ENCODE measurements at places on chromosomes 16 and 17.
A peak's percentile ranks its signal among the peaks of the same experiment; 100 is the strongest.

DNA sequence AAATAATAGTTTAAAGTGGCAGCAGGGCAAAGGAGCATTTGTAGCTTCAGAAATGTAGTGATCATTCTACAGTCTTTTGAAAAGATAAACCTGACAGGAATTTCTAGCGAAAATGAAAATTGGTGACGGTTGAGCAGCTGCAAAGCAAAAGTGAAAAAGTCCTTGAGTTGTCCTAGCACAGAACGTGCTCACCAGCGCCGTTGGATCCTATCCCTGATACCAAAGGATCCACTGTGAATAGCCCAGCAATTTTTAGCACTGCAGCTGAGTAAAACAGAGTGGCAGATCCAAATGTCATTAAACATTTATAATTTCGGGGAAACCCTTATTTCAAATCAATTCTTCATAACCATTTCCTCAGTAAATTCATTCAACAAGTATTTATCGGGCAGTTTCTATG, 453.8 kb upstream of the HSBP1 start:
- DNase-seq: no peak

- peak; percentile 94 for DNase-seq
These were observed 13.2 kb downstream of the SREBF1 start for GRCh38 chr17:17823433-17824118.

GRCh38 chr17:51371732-51372151, 111.4 kb downstream of the UTP18 start:
- DNase-seq: peak; percentile 77

- DNase-seq: no peak
These were observed 10.7 kb upstream of the SMTNL2 start for GRCh38 chr17:4573669-4574068.

DNA sequence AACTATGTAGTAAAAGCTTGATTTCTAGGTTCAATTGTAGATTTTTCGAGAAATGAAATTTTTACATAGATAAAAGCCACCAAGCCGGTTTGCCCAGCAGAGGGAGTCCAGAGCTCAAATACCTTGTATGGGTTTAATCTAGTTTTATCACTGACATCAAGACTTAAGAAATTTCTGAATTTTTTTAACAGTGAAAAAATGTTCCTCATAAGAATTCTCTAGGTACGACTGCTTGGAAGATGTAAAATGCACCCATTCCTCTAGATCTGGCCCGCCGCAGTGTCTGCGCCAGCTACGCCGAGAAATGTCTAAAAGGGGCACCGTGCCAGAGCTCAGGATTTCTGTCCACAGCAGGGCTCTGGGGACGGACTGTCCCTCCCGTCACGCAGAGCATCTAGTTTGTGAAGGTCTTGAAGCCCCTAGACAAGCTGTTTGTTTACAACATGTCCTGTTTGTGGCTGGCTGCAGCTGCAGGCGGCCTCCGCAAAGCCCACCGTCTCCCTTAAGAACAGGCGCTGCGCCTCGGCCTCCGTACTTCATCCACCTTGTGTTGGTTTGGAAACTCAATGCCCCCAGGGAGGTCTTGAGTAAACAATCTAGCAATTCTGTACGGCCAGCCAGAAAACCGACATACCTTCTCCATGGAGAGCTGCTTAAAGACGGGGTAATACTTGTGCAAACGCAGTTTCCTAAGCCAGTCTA, 24.8 kb downstream of the MAP1LC3B start:
- peak; percentile 36 for DNase-seq

GRCh38 chr16:64654178-64654577, 467.7 kb downstream of the CDH11 start:
- DNase-seq: no peak

DNA sequence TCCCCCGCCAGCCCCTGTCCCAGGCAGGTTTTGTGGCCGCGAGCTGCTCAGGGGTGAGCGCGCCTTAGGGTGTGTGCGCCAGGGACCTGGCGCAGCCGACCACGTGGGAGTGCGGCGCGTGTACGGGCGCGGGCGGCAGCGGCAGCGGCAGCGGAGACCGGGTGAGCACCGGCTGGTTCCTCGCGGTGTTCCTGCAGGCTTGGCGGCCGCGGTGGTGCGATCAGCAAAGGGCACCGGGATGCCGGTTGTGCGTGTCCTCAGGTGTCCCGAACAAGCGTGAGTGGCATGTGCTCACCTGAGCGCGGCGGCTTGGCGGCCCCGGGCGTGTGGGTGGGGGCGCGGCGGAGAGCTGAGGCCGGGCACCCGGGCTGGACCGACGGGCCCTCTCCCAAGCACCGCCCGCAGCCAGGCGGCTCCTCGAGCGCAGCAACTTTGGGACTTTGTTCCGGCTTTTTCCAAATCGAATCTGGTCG, 381 bp upstream of the HSD11B2 start:
- DNase-seq: peak; percentile 4

- no peak for DNase-seq
These were observed 18.6 kb upstream of the COL1A1 start for GRCh38 chr17:50219939-50220465.

DNA sequence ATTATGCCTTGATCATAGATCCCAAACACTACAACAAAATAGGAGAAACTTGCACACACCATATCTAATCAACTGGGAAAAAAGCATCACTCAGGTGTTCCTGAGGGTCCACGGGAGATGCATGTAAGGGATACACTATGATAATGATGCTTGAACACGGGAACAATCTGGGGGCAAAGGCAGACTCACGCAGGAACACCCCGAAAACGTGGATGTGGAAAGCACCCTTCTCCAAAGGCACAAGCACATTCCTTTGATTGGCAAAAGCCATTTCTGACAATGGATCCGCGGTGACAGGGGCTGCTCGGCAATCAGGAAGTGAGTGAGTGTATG, 1.3 kb downstream of the ZNF652 start:
- no peak for DNase-seq

- no peak for DNase-seq
These were observed 22.2 kb downstream of the SERPINF1 start for GRCh38 chr17:1783834-1784611.

DNA sequence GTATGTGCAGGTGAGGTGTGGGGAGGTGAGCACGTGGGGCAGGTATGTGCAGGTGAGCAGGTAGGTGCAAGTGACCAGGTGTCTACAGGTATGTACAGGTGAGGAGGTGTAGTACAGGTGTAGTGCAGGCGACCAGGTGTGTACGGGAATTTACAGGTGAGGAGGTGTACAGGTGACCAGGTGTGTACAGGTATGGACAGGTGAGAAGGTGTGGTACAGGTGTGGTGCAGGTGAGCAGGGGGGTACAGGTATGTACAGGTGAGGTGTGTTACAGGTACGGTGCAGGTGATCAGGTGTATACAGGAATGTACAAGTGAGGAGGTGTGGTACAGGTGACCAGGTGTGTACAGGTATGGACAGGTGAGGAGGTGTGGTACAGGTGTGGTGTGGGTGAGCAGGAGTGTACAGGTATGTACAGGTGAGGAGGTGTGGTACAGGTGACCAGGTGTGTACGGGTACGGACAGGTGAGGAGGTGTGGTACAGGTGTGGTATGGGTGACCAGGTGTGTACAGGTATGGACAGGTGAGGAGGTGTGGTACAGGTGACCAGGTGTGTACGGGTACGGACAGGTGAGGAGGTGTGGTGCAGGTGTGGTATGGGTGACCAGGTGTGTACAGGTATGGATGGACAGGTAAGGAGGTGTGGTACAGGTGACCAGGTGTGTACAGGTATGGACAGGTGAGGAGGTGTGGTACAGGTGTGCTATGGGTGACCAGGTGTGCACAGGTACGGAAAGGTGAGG, 12.8 kb upstream of the DBNDD1 start:
- DNase-seq: no peak

- DNase-seq: no peak
These were observed 120.6 kb upstream of the RPL38 start for GRCh38 chr17:74082886-74083285.

DNA sequence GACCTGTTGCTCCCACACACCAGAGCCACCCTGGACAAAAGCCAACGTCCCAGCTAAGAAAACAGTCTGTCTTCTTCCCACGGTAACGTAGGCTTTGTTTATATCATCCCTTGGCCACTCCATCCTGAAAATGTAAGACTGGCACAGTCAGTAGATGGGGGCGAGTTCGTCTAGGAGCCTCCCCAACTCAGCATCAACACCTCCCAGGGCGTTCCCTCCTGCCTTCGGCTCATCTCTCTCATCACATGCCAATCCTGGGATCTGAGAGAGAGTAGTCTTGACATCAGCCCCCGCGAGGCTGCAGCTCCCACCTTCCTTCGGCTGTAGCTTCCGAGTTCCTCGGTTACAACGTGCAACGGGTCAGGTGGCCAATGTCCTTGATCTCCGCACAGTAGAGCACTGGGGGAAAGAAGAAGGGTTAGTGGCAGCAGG, 894 bp downstream of the RNF227 start:
- no peak for DNase-seq

DNA sequence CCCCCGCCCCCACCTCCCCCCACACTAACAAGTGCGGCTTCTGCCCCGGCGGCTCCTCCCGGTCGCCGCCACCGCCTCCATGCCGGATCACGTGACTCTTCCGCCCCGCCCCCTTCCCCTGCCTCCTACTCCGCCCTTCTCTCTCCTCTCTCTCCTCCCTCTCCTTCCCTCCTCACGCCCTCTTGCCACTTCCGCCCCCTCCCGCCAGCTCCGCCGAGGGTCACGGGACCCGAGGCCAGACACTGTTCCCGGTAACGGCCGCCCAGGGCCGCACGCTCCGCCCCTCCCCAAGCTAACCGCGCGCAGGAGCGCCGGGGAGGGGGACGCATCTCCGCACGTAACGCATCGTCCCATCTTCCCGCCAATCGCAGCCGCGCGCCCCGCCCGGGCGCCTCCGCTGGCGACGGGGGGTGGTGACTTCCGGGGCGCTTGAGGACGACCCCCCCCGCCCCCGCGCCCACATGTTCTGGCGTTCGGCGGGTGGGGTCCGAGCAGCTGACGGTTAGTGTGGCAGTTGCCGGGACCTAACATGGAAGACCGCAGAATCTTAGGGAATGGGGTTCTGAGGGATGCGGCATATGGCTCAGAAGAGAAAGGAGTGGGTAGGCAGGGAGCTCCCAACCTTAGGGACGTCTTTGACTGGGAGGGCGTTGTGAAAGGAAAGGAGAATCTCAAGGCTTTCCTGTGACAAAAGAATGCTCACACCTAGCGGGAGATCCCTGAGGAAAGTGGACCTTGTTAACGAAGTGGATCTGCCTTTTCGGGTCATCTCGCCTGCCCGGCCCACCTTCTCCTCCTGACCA, at the start of gene USP32:
USP32 (minus strand) TSS at position 92 of the 803 bp plus-strand sequence. CDS start 194 bp downstream, outside the sequence.
- DNase-seq: peak; percentile 94

GRCh38 chr16:53043428-53043831, 9.3 kb downstream of the CHD9NB start:
- DNase-seq: no peak

DNA sequence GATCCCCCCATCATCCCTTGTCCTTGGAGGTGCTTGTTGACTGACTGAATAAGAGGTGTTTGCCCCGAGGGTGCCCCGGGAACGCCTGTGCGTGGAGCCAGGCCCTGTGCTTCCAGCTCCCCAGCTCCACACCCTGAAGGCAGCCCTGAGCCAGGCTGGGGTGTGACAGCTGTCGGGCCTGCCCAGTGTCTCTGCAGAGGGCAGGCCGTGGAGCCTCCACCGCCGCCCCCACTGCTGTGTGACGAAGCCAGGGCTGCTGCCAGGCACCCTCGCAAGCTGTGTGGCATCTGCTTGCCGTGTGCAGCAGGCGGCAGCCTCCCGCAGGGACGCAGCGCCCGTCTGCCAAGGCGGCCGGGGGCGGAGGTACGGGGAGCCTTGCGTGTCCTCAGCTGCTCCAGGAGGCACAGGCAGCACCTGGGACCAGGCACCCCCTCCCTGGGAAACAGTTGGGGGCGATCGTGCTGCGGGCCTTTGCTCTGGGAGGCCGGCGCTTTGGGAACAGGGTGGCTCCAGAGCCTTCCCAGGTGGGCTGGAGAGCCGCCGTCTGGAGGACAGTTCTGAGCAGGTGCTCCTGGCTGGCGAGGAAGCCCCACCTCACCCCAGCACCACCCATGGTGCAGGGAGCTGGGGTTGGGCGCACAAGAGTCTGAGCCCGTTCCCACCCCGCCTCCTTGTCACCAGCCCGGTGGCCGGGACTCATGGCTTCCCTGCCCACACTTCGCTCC, 26.6 kb downstream of the GSE1 start:
- DNase-seq: no peak

GRCh38 chr16:31128711-31129567, 6.6 kb downstream of the PRSS8 start:
- DNase-seq: no peak

DNA sequence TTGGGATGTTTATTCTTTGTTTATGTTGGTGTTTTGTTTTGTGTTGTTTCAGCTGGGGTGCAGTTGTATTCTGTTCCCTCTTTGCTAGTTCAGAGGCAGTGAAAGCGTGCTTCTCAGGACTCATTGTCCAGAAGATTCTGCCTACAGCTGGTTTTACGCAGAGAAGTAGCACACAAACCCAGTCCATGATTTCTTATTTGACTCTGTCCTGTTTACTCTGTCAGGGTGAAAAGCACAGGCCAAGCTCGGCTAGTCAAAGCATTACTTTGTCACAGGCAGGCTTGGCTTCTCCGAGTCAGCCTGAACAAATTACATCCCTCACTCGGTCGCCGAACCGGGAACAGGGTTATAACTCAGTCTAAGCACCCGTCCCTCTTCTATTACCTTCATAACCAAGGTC, 435.0 kb downstream of the MAF start:
- no peak for DNase-seq

DNA sequence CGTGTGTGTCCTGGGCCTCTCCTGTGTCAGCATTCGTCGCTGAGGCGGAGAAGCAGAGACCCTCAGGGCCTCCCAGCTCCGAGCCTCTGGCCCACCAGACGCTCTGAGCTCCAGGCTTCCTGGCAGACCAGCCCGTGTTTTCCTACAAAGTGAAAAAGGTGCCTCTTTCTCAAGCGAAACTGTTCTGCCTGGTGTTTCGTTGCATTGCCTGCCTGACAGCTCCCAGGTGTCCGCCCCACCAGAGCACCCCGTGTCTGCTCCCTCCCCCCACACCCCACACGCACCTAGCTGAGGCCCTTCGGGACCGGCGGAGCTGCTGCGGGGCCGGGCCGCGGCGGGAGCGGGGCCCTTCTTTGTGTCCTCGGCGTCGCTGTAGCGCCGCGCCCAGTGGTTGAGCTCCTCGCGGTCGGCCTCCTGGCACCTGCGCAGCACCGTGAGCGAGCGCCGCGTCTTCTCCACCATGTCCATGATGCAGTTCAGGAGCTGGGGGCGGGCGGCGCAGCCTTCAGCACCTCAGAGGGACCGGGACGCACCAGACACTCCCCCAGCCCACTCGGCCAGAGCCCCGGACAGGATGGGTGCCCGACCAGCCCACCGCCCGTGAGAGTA, 14.7 kb upstream of the PABPN1L start:
- no peak for DNase-seq
